ENCODE measurements at places on chromosomes 2 and 18.
A peak's percentile ranks its signal among the peaks of the same experiment; 100 is the strongest.

GRCh38 chr18:31772699-31773098 is 12.0 kb upstream of the SLC25A52 start:
- no peak for DNase-seq

- DNase-seq = no peak
Measured at GRCh38 chr2:189155795-189156194, 23.8 kb downstream of the COL5A2 start.

DNA sequence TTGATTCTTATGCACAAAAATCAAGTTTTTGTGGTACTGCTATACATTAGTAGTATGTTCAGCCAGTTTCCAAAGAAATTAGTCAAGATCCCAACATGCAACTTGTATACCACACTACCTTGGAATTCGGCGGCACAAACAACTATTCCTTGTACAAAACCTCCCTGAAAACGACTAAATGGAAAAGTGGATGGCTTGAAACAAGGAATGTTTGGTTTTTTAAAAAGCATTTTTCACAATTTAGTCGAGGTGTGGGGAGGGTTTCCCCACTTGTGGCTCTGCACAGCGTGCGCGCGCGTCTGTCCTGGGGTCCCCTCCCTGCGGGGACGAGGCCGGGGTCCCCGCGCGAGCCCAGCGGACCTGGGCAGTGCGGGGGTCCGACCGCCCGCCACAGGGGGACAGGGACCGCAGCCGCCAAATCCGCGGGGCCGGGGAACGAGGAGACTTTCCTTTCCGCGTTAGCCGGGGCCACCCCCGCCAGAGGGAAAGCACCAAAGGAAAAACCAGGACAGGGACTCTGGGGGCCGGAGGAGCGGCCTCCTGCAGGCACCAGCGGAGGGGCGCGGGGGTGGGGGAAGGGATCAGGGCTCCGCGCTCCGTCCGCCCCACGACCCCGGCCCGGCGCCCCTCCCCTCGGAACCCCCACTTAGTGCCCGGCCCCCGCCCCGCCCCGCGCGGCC is 534 bp upstream of the SOCS6 start:
- DNase-seq = no peak

DNA sequence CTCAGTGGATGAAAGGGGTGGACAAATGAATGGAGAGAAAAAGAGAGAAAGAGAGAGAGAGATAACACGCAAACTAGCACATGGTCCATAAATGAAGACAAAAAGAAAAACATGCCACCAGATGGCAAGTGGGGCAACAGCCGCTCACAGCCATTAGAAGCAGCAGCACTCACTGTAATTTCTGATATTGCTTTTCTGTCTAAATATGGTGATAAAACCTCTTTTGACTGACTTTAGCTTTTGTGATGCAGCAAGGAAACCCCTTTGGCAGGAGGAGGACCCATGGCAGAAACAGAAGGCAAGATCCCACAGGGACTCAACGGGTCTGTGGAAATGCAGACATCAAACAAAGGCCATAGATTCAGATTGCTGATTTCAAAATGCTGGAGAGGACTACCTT is 88.0 kb upstream of the CDH20 start:
- DNase-seq = no peak

GRCh38 chr2:218407717-218408116 is 8.0 kb downstream of the CTDSP1 start:
- no peak for DNase-seq

DNA sequence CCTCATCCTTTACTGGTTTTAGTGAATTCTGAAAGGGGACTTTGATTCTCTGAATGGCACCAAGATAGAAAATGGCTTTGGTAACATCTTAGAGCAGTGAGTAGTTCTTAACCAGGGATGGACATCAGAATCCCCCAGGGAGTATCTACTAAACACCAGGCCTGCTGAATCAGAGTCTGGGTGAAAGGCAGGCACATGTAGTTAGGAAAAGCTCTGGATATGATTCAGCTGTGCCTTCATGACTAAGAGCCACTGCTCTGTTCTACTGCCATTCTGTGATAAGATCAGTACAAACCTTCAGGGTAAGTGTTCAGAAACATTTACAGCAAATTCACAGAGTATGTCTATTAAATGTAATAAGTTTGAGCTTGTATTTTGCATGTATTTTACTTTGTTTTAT is 46.2 kb upstream of the B3GNT2 start:
- DNase-seq = peak; percentile 5

- DNase-seq = no peak
Measured at GRCh38 chr18:59229701-59230443, 9.9 kb downstream of the GRP start.

GRCh38 chr2:28751956-28752630 is 463 bp downstream of the PPP1CB start:
- no peak for DNase-seq

- DNase-seq = no peak
Measured at GRCh38 chr2:46239175-46239846, 57.9 kb upstream of the EPAS1 start.

- DNase-seq = no peak
Measured at GRCh38 chr2:134839649-134840048, 1.2 kb downstream of the ACMSD start.

GRCh38 chr2:27251766-27252165 is 11.1 kb downstream of the SLC30A3 start:
- DNase-seq = no peak

- DNase-seq = peak; percentile 32
Measured at GRCh38 chr2:210224941-210225672, at the start of gene ACADL. Gene ACADL (minus strand): TSS chr2:210225447. CDS start chr2:210225263, 184 bp downstream.
